ENCODE measurements at places on chromosomes 4 and X.

DNA sequence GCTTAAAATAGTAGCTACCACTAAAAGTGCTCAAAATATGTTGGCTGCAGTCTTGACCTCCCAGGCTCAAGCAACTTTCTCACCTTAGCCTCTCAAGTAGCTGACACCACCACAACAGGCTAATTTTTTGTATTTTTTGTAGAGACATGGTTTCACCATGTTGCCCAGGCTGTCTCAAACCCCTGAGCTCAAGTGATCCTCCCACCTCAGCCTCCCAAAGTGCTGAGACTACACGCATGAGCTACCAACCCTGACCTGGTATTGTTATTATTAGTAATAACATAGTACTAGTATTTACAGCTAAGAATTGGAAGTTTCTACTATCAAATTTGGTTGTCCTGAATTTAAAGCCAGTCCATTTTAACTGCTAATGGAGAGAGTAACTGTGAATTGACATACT lies 18.0 kb downstream of the STAP1 start:
- DNase-seq = no peak

- no peak for DNase-seq
Measured at GRCh38 chr4:128285085-128285997, 2.3 kb downstream of the PGRMC2 start.

GRCh38 chr4:183078634-183079033 lies 20.4 kb upstream of the WWC2 start:
- DNase-seq = no peak

- DNase-seq = no peak
Measured at GRCh38 chr4:175930471-175930870, 118.4 kb upstream of the GPM6A start.

DNA sequence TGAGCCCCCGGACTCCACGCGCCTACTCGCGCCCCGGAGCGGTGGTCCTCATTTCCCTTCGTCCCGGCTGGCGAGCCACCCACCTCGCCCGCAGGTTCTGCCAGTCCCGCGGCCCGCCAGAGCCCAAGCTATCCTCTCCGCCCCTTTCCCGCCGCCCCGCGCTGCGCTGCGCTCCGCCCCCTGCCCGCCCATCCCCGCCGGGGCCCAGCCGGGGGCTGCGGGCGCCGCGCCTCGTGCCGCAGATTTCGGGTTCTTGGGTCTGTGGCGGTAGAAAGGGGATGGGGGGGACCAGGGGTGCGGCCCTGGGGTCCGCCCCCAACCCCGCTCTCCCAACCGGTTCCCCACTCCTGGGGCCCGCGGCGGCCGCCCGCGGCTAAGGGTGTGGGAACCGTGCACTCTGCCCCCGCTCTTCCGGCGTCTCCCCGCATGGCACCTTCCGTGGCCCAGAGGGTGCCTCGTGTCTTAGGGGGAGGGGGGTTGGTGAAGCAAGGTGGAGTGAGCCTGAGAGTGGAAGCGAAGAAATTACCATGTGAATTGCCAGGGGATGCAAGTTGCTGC lies 650.8 kb upstream of the DIPK2B start:
- peak; percentile 18 for DNase-seq

DNA sequence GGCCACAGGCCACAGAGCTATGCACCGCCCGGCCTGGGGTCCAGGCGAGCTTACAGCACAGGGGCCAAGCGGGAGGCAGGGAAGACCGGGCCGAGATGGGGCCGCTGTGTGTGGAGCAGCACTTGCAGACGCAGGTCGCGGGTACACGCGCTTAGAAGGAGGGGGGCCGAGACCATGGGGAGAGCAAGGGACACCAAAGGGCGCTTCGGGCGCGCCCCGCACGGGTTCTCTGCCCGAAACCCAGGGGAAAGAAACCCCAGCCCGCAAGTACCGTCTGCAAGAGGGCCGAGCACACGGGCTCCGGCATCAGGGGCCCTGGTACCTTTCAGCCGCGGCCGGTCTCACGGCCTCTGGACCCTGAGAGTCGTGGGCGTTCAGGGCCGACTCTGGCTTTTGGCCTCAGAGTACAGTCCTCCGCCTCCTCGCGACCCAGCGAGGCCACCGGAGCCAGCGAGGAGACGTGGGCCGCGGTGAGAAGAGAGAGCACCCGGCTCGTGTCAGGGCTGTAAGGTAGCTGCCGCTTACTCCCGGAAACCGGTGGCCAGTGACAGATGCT lies 342 bp downstream of the EOLA2 start:
- peak; percentile 3 for DNase-seq

GRCh38 chrX:24482823-24483415 lies 17.8 kb downstream of the PDK3 start:
- DNase-seq = no peak

DNA sequence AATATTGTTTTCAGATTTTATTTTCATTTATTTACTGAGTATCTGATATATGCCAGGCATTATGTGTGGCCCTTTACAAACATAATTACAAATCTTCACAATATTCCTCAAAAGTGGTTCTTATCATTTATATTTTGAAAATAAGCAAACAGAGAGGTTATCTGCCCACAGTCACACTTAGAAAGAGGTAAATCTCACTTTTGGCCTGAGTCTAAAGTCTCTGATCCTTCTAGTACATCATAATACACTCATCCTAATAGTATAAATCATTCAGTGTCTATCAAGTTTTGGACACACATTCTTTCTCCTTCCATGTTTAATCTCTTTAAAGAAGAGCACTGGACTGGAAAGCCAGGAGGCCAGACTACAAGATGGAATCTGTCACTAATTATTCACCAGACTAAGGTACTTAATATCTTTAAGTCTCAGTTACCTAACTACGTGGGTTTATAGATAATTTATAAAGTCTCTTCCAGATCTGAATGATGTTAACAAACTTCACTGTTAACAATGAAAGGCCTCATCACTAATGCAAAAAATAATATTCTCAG lies 281.3 kb downstream of the PPP3CA start:
- DNase-seq = no peak

DNA sequence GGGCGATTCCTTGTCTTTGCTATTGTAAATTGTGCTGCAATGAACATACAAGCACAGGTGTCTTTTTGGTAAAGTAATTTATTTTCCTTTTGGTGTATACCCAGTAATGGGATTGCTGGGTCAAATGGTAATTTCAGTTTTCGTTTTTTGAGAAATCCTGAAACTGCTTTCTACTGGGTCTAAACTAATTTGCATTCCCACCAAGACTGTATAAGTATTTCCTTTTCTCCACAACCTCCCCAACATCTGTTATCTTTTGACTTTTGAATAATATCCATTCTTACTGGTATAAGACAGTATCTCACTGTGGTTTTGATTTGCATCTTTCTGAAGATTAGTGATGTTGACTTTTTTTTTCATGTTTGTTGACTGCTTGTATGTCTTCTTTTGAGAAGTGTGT lies 2506.0 kb downstream of the PCDH7 start:
- DNase-seq = no peak

- no peak for DNase-seq
Measured at GRCh38 chr4:164761241-164761640, 7.3 kb downstream of the SMIM31 start.

DNA sequence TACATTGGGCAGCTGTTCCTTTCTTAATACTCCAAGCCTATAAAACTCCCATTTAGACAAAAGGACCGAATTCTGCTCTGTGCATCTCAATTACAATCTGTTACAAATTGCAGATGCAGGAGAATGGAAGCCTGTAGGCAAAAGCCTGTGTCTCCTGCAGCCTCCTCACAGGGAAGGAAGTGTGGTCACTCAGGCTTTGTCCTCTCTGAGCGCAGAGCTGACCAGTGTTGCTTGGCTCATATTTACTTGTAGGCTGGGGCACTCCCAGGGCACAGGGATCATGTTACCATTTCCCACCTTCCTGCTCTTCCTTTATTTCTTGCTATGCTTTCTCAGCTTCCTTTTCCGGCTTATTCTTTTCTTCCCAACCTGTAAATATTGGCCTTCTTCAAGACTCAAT lies 15.7 kb downstream of the SUPT20HL2 start:
- DNase-seq = no peak

- DNase-seq = no peak
Measured at GRCh38 chrX:118179718-118180117, 63.1 kb upstream of the KLHL13 start.

DNA sequence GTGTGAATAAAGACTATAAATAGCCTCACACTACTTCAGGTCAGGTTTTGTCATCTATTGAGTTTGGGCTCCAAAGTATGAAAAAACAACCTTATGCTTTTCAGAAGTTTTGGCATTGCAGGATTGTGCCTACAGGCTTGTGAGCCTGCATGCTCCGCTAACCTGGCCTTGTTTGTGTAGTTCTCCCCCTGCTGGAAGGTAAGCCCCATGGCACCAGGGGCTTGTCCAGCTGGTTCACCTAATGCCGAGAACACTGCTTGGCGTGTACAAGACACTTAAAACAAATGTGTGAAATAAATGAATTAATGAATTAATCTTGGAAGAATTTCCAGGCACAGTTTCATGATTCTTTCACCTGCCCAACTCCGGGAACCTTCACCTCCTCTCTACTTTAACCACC lies 1.8 kb upstream of the HSD17B10 start:
- peak; percentile 66 for DNase-seq

DNA sequence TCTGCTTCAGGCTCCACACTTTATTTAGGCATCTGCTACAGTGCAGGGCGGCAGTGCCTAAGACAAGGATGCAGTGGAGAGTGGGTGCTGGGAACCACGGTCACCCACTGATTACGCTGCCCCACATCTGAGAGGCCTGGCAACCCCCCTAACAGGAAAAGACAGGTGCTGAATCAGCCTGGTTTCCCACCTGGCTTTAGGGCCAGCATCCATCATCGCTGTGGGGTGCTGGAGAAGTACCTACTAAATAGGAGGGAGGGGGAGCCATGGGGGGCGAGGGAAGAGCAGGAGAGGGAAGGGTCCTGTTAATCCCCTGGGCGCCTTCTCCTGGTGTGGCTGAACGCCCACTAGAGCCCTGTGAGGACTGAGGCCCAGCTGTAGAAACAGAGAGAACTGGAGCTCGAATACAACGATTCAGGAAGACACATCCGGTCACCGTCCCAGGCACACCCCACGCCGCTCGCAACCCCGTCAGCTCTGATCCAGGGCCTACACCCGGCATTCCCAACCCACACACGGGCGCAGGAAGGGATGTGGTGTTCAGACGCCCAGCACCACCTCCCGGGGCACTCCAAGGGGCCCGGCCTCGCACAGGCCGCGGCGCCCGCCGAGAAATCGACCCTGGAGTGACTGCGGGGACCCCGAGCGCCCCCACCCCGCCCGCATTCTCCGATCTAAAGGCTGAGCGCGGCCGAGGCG lies 554 bp downstream of the DCTD start:
- DNase-seq = peak; percentile 64

GRCh38 chrX:13760426-13760825 lies 25.9 kb downstream of the OFD1 start:
- DNase-seq = no peak

DNA sequence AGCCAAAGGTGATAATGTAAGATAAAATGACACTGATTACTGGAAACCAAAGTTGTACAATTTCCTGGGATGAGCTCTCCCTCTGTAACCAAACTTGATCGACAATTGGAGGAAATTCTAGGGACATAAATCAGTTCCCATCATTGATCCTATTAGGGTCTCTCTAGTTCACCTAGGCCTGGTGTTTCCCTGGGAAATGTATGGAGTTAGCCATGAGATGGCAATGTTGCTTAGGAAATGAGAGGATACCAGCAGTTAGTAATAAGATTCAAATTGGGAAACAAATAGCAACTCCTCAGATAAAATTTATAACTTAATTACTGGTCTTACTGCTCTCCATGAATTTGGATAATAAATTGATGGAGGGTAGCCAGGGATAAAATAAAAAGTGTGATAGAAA lies 52.2 kb downstream of the SPATA18 start:
- no peak for DNase-seq

DNA sequence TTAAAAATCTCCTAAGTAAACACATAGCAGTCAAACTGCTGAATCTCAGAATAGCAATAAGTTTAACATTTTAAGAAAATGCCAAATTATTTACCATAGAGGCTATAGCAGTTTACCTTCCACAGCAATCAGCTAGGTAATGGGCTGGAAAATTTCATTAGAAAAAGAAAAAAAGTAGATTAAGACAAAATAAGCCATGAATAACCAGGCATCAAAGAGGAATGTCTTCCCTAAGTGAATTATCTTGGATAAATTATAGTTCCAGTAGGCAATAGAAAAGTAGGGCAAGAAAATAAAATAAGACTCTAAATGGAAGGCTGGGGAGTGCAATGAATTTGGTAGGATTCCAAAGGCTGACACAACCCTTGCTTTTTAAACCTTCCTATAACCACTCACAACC lies 722.8 kb downstream of the TRAM1L1 start:
- no peak for DNase-seq

- no peak for DNase-seq
Measured at GRCh38 chr4:109266236-109266635, 36.2 kb downstream of the COL25A1 start.

GRCh38 chrX:153565996-153566580 lies 32.9 kb downstream of the CCNQ start:
- DNase-seq = no peak

GRCh38 chr4:94635177-94635576 lies 122.6 kb upstream of the BMPR1B start:
- DNase-seq = peak; percentile 68

GRCh38 chr4:136634121-136634520 lies 898.2 kb downstream of the PCDH18 start:
- DNase-seq = no peak

GRCh38 chrX:17376431-17377077 lies 1.6 kb downstream of the NHS start:
- no peak for DNase-seq

DNA sequence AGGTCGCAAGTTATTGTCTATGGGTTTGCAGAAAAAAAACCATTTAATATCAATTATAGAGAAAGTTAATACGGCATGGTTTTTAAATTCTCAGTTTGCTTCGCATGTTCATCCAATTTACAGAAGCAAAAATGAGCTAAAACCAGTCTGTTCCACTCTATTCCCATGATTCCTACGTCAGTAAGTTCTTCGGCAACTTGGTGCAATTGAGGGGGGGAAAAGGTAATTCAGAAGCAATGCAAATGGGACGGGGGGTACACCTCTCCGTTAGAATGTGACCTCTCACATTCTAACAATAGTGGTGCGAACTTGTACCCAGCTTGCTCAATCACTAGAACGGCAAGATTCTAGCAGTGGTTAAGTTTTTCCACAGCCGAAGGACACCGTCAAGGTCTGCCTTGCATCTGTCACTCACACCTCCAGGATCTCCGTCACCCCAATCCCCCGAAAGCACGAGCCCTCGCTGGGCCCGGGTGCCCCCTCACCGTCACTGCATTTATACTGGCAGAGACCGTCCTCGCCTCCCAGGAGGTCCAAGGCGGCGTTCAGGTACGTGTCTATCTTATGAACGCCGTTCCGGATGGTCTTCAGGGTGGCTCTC lies 653 bp downstream of the PLA2G12A start:
- DNase-seq = peak; percentile 5

- no peak for DNase-seq
Measured at GRCh38 chr4:8341691-8342090, 72.1 kb downstream of the HTRA3 start.

DNA sequence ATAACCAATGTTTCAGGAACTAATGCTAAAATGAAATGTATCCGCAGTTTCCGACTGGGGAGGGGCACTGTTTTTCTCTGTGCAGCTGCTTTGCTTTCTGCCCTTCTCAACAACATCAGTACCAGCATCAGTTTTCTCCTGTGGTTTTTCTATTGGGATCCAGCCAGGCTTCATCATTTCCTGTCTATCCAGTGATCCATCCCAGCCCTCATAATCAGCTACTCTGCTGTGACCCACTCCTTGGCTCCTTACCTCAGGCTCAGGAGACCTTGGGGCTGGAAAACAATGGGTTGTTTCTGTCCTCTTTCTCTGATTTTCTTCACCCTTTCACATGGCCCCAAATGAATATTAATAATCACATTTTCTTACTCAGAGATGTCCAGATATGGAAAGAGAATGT lies 222.2 kb upstream of the DKK2 start:
- no peak for DNase-seq

Data from suppressor macrophage treated with lipopolysaccharide for 1 hour (primary cell).